ENCODE measurements at places on chromosomes 2 and 18.

DNA sequence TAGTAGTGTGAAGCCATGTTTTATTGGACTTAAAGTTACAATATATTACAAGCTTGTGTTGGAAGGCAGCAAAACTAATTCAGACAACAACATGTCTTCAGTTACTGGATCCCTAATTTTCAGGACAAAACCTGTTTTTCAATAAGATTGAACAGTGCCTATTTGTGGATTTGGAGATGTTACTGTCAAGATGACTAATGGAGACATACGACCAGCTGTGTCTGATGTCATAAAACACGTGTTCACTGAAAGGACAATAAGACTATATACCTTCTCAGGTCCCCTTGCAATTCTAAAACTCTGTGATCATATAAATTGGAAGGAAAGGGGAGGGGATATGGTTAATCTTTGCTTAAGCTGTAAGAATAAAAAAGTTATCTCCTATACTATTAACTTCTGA is 21.7 kb downstream of the METTL21A start:
- no peak for DNase-seq

DNA sequence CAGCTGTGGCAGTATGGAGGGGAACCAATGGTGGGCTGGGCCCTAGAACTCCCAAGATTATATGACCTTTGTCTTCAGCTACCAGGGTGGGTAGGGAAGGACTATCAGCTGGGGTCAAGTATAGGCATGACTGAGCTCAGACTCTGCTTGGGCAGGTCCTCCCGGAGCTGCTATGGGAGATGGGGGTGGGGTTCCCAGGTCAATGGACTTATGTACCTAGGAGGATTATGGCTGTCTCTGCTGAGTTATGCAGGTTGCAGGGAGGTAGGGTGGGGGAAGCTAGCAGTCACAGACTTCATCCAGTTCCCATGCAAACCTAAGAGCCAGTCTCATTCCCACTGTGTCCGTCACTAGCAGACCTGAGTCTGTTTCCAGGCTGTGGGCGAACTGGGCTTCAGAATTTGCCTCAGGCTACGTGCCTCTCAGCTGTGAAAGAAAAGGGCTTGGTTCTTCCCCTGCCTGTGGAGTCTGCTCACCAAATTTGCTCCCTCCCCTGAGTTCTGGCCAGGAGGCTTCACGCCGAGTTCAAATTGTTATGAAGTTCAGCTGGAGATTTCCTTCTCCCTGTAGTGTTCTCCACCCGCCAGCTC is 985.8 kb upstream of the NRXN1 start:
- no peak for DNase-seq

DNA sequence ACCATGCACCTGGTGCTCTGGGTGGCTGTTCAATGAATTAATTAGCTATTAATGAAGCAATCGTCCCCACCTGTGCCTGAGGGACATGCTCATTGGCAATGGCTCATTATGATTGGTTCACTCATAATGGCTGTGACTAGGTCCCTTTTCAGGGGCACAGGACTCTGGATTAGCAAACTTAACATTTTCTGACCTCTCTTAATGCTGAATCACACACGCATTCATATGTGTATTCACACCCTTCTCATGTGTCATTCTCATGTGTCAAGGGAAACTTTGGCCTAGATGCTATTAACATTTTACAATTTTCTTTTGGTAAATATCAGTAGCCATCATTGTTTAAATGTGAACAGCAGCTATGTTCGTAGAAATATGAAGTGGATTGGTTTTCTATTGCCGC is 98.9 kb upstream of the PMAIP1 start:
- no peak for DNase-seq

GRCh38 chr2:152647552-152647951 is 69.7 kb downstream of the PRPF40A start:
- DNase-seq, result peak; percentile 83

DNA sequence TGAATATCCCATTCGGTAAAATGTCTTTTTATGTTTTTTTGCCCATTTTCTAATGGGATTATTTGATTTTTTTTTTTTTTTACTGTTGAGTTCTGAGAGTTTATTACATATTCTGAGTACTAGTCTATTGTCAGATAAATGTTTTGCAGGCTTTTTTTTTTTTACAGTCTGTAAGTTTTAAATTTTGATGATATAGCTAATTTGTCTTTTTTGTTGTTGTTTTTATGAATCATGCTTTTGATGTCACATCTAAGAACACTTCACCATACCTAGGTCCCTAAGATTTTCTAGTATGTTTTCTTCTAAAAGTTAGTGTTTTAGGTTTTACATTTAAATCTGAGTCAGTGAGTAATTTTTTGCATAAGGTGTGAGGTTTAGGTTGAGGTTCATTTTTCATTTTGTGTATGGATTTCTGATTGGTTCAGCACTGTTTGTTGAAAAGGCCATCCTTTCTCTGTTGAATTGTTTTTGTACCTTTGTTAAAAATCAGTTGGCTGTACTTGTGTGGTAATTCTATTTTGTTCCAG is 40.7 kb downstream of the PTPN4 start:
- no peak for DNase-seq

DNA sequence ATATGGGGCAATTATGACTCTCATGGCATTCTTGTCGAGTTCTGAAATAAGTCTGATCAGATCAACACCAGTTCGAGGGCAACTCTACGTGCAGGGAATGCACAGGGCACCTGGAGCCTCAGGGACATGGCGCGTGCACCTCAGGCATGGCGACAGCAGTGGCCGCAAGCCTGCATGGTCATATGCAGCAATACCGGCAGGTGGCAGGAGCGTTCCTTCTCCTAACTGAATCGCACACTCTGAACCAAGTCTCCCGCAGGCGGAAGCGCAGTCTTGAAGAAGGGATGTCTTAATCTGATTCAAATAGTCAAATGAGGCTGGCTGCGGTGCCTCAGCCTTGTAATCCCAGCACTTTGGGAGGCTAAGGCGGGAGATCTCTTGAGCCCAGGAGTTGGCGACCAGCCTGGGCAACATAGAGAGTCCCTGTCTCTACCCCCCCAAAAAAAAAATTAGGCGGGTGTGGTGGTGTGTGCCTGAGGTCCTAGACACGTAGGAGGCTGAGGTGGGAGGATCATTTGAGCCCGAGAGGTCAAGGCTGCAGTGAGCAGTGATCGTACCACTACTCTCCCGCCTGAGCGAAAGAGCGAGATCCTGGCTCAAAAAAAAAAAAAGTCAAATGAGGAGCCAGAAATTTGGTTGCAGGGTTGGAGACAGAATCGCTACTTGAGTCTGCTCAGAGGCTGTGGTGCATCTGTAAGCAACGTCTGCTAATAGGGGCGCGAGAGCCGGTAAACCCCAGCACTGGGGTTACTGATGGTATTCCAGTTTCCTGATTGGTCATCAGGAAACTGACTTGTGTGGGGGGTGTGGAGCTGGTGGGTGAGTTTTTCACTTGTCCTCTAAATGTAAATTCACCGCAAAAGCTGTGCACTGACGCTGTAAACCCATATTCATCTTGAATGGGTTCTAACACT is 28.8 kb downstream of the FHL2 start:
- peak; percentile 90 for DNase-seq

DNA sequence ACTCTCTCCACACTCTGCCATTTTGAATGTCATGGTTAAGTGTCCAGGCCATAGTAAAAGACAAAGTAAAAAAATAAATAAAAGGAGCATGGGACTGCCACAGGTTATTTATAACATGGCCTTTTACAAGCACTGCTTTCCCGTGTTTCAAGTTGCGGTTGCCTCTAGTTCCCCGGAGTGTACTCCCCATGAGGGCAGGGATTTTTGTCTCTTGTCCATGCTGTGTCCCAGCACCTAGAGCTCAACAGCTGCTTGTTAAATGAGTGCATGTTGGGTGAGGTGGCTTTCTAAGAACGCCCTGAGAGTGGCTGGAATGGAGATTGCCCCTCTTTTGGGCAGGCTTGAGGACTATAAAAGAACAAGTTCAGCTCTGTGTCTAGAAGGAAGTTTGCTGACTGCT is 8.4 kb downstream of the CAVIN2 start:
- no peak for DNase-seq

DNA sequence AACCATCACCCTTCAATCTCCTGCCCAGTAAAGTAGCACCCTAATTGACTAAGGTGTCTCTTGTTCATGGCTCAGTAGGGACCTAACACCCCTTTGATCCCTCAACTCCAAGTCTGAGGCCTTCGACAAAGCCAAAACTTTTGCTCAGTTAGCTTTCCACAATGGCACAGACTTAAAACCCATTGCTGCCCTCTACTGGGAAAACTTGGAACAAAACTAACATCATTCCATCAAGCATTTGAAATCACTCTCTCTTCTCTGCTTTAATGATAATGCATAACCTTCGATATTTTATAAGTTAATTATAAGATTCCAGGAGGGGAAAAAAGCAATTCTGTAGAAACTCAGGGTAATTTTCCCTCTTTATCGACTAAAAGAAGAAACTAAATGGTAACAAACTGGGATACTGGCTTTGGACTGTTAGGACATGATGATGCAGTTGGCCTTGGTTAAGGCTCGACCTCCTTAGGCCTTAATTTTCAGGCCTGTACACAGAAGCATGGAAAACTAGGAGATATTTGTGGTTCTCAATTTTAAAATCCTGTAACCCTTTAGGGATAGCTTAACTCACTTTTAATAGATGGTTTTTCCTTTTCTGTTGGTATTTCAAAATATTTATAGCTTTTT is 127.8 kb downstream of the STK39 start:
- peak; percentile 78 for DNase-seq

- DNase-seq, result no peak
Measured at GRCh38 chr18:42891705-42892104, 223.8 kb downstream of the RIT2 start.
